ENCODE measurements at places on chromosomes 1 and 21. TPM values are rescaled to one million over a fixed set of nuclear protein-coding genes. Genes with fewer than 3 reads are reported as not detected.

DNA sequence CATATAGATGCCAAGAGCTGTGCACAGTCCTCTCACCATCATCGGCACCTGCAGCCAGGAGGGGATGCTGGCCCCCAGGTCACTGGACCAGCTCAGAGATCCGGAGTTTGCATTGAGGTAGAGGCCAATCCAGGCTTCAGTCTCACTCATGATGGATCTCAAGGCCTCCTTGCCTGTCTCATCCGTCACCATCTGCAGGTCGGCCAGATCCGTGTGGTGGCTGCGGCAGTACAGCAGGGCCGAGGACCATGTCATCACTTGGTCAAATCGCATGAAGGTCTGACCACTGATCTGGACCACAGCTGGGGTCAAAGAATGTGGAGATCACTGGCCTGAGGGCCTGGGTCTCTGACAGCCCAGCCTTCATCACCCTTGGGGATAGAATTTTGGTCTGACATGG is 6.6 kb downstream of the CLEC20A start:
- no peak overlapping the region for H3K4me3 ChIP-seq
- H3K4me1 ChIP-seq, result peaks cover 12% of the 10 kb centered on the region
- H3K36me3 ChIP-seq, result no peaks in the 10 kb centered on the region
- H3K27ac ChIP-seq, result no peak overlapping the region
- DNase-seq, result no peak

CATSPER4 gene
- polyA plus RNA-seq, result not detected

RGS7 gene
- polyA plus RNA-seq, result not detected

DNA sequence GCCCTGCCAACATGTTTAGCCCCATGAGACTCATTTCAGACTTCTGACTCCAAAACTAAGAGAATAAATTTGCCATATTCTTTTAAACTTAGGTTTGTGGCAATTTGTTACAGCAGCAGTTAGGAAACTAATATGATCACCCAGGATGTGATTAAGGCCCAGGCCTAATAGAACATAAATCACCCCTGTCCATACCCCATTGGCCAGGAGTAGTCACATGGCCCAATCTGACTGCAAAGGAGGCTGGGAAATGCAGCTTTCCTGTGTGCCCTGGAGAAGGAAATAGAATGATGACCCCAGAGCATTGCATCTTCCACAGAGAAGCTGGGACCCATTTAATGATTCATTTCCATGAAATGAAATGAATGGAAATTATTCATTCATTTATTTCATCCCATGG is 100.4 kb upstream of the KLHDC7A start:
- H3K36me3 ChIP-seq, result no peaks in the 10 kb centered on the region
- H3K27me3 ChIP-seq, result peaks cover 3% of the 10 kb centered on the region
- H3K27ac ChIP-seq, result no peak overlapping the region
- no peak overlapping the region for H3K4me3 ChIP-seq

FCRL1 gene
- polyA plus RNA-seq, result not detected

DNA sequence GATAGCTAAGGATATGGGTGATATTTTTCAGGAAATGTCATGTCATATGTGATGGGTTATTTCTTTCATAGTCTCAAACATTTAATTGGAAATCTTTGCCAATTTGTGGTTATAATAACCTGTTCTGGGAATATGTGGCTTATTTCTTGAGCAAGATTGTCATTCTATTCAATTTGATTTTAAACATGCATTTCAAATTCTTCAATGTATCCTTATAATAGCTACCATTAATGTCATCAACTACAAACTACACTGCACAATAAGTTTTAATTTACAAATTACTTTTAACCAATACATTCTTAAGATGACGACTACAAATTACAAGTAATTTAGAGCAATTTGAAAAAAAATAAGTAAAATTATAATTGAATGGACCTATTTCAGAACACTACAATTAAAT is 164.9 kb downstream of the BRINP3 start:
- H3K36me3 ChIP-seq, result no peaks in the 10 kb centered on the region
- H3K27ac ChIP-seq, result no peak overlapping the region
- no peak overlapping the region for H3K4me3 ChIP-seq
- no peaks in the 10 kb centered on the region for H3K27me3 ChIP-seq

DNA sequence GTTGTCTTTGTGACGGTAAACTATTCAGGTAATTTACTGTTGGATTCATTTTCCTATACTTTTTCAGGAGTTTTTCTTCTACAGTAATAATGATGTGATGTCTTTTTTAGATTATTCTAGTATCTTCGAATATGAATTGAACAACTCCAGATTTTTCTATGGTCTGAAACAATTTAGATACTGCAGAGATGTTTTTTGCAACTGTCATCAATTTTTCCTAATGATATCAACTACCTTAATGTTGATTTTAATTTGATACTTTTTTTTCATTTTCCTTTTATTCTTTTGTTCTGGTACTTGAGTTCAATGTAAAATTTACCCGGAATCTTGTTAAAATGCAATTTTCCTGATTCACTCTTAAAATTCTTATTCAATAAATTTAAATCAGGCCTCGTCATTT is 110.4 kb downstream of the KCNT2 start:
- no peaks in the 10 kb centered on the region for H3K27me3 ChIP-seq
- no peaks in the 10 kb centered on the region for H3K36me3 ChIP-seq
- DNase-seq, result no peak
- no peaks in the 10 kb centered on the region for H3K4me1 ChIP-seq
- no peak overlapping the region for H3K4me3 ChIP-seq
- H3K27ac ChIP-seq, result no peak overlapping the region

- H3K4me3 ChIP-seq, result no peak overlapping the region
- H3K4me1 ChIP-seq, result no peaks in the 10 kb centered on the region
- DNase-seq, result no peak
- H3K27me3 ChIP-seq, result no peaks in the 10 kb centered on the region
- no peaks in the 10 kb centered on the region for H3K36me3 ChIP-seq
Observed at GRCh38 chr1:4166713-4167112, 266.6 kb upstream of the C1orf174 start.

- H3K27ac ChIP-seq, result peak overlapping the region; percentile 21
- no peaks in the 10 kb centered on the region for H3K27me3 ChIP-seq
- no peaks in the 10 kb centered on the region for H3K36me3 ChIP-seq
- peak; percentile 88 for DNase-seq
- H3K4me1 ChIP-seq, result peaks cover 11% of the 10 kb centered on the region
- no peak overlapping the region for H3K4me3 ChIP-seq
Observed at GRCh38 chr1:91827087-91827458, 58.9 kb downstream of the TGFBR3 start.

DNA sequence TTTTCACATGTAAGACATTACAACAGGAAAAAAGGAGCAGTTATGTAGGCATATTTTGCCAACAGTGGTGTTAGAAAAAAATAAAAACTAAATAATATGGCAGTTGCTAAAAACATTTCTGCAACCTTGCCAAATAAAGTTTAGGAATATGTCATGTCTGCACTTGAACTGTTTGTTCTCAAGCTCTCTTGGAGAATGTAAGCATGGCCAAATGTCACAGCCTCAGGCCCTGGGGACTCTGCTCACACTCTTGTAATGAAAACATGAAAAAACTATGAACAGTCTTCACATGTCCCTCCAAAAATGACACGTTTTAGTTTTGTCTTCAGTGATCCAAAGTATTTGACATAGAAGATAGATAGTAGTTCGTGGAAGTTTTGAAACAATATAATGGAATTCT is 753.3 kb downstream of the LTN1 start:
- no peak overlapping the region for H3K4me3 ChIP-seq
- no peaks in the 10 kb centered on the region for H3K36me3 ChIP-seq
- DNase-seq, result no peak

DNA sequence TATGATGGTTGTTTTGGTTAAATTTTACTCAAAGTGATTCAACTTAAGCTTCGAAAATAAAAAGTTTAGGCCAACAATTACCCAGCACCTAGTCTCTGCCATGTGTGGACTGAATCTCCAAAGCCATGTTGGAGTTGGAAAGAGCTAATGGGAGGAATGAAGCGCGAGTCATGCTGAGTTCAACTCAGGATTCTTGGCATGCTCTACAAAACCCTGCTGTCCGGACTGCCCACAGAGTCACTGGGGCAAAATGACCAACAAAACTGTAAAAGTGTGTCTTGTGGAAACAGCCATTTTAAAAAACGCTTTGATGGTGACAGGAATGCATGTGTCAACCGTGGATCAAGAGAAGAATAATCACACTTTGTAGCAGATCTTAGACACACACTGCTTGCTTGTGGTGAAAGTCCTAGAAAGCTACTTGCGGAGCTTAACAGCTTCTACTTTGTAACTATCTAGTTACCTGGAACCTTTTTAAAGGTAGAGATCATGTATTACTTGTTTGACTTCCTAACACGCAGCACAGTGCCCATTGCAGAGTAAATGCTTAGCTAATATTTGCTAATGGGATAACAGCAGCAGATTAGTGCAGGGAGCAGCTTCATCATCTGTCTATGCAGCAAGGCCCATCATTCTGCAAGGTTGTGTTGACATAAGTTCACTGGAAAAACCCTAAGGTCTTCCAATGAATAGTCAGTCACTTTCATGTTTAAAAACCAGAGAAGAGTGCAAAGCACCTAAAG is 7.0 kb upstream of the GBP6 start:
- no peak overlapping the region for H3K4me3 ChIP-seq
- DNase-seq, result peak; percentile 12
- no peaks in the 10 kb centered on the region for H3K4me1 ChIP-seq
- no peak overlapping the region for H3K27ac ChIP-seq

WNT9A gene
- 0.27 TPM for polyA plus RNA-seq

PADI1 gene
- 0.10 TPM for polyA plus RNA-seq

GRCh38 chr1:231626951-231627614 is 493 bp downstream of the DISC1 start:
- H3K27ac ChIP-seq, result peak overlapping the region; percentile 69
- no peaks in the 10 kb centered on the region for H3K36me3 ChIP-seq
- no peak for DNase-seq
- peak overlapping the region; percentile 84 for H3K4me3 ChIP-seq

WARS2 gene
- polyA plus RNA-seq, result 4.5 TPM

DNA sequence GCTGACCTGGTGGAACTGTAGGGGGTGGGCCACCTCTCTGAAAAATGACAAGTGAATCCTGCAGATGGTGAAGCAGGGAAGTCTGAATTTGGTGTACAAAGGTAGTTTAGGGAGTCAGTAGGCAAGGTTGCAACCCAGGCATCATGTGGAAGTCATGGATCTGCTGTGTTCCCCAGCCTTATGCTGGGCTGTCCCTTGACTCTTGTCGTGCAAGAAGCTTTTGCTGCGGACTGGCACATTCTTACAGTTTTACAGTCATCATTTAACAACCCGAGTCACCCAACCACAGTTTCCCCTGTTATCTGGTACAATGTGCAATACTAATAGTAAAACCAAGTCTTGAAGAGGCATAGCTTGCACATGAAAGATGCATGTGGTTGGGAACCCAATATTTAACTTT is 13.2 kb downstream of the RHOU start:
- peaks cover 24% of the 10 kb centered on the region for H3K36me3 ChIP-seq
- no peak overlapping the region for H3K4me3 ChIP-seq
- peak overlapping the region; percentile 33 for H3K27ac ChIP-seq
- H3K4me1 ChIP-seq, result peaks cover 16% of the 10 kb centered on the region
- DNase-seq, result no peak

GRCh38 chr1:21664806-21665588 is 4.2 kb downstream of the RAP1GAP start:
- peaks cover 26% of the 10 kb centered on the region for H3K27me3 ChIP-seq
- H3K4me3 ChIP-seq, result no peak overlapping the region
- H3K4me1 ChIP-seq, result peaks cover 3% of the 10 kb centered on the region
- no peak for DNase-seq
- H3K36me3 ChIP-seq, result no peaks in the 10 kb centered on the region

DNA sequence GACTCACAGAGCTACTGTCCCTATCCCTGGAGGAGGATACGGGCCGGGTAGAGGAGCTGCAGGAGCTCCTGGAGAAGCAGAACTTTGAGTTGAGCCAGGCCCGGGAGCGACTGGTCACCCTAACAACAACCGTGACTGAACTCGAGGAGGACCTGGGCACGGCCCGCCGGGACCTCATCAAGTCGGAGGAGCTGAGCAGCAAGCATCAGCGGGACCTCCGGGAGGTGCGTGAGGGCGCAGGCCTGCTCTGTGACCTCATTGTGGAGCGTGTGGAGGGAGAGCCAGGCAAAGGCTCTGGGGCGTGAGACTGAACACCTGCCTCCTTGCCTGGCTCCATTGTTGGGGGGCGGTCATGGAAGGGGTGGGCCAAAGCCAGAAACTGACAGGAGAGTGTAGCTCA is 19.0 kb downstream of the PPFIA4 start:
- no peak for DNase-seq
- no peak overlapping the region for H3K27ac ChIP-seq
- H3K4me1 ChIP-seq, result no peaks in the 10 kb centered on the region
- H3K27me3 ChIP-seq, result peaks cover 9% of the 10 kb centered on the region

ELF3 gene
- 487 TPM for polyA plus RNA-seq

DNA sequence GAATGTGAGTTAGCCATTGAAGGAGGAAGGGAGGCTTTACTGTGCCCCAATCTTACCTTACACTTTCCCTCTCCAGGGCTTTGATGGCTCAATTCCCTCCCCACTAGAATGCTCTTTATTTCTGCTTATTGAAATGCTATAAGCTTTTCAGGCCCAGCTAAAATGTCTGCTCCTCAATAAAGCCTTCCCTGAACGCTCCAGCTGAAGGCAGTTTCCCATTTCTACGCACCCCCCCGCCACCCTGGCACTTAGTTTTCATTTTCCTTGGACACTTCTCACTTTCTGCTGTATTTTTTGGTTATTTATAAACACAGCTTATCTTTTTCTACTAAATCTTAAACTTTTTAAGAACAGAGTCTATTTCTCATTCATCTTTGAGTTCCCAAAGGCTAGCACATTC is 7.1 kb upstream of the TMEM167B start:
- H3K4me3 ChIP-seq, result no peak overlapping the region
- no peaks in the 10 kb centered on the region for H3K36me3 ChIP-seq
- H3K27me3 ChIP-seq, result no peaks in the 10 kb centered on the region
- H3K27ac ChIP-seq, result no peak overlapping the region
- no peaks in the 10 kb centered on the region for H3K4me1 ChIP-seq

- no peak overlapping the region for H3K27ac ChIP-seq
- DNase-seq, result no peak
- no peak overlapping the region for H3K4me3 ChIP-seq
- no peaks in the 10 kb centered on the region for H3K27me3 ChIP-seq
Observed at GRCh38 chr1:244645414-244645813, 7.5 kb upstream of the DESI2 start.

DNA sequence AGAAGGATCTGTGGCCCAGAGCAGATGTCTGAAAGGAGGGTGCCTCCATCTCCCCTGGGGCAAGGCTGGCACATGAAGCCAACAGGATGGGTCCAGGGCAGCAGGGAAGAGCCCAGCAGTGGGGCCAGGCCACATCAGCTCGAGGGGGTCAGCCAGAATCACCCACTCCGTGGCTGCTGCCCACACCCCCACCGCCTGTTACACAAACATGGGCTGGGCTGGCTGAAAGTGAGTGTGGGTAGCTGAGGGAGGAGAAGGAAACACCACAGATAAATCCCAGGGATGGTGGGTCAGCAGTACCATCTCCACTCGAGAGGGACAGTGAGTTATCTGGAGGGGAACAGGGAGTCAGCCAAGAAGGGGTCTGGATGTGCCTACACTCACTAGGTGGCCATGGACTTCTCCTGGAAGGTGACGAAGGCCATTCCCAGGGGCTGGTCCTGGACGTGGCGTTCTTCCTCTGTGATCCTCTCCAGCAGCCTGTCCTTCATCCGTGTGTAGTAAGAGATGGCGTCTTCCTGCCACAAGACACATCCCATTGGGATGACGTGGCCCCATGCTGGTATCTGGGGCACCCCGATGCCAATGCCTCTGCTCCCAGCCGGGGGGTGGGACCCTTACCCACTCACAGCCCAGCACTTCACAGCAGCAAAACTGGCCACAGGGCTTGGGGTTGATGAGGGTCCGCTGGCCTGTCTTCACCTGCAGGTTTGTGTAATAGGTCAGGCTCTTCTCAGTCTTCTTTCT is 20.2 kb downstream of the TMEM63A start:
- H3K27me3 ChIP-seq, result no peaks in the 10 kb centered on the region
- H3K4me1 ChIP-seq, result peaks cover 3% of the 10 kb centered on the region
- no peak for DNase-seq
- H3K36me3 ChIP-seq, result peaks cover 24% of the 10 kb centered on the region
- no peak overlapping the region for H3K27ac ChIP-seq

TMEM125 gene
- 81.0 TPM for polyA plus RNA-seq

All from small intestine (tissue), 16 donors.